CD4-positive, alpha-beta memory T cell (primary cell): ENCODE measurements at places on chromosomes 7 and 10. TPM values are rescaled to one million over a fixed set of nuclear protein-coding genes. Genes with fewer than 3 reads are reported as not detected.

DNA sequence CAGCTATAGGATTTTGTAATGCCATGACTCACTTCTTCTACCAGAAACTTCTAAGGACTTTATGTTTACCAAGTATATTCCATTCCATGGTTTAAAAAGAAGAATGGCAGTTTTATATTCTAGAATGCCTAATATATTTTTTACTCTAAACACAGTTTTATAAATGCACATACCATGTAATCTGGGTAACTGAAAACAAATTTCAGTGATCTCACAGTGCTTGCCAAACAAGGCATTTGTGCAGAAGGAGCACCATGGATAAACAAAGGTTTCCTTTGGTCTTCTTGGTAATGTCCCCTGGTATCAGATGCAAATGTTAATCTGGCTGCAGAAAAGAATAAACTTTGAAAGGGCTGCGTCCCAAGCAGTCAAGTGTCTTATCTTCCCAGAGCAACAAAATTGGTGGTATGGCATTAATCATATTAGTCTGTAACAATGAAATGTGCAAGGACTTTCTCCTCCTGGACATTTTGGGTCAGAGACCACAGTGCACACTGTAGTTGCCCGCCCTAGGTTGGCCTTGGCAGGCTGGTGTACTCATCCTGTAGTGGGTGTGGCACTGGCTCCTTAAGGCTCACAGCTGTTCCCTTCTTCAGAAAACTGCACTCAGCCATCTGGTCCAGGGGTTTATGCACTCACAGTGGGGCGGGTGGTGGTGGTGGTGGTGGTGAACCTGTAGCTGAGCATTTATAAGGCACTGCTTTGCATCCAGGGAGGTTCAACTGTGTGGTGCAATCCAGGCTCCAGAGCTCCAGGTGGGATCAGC is 56.7 kb downstream of the LAMB4 start:
- H3K27me3 ChIP-seq, result no peaks in the 10 kb centered on the region
- DNase-seq, result no peak
- no peaks in the 10 kb centered on the region for H3K4me1 ChIP-seq
- no peak overlapping the region for H3K4me3 ChIP-seq

DNA sequence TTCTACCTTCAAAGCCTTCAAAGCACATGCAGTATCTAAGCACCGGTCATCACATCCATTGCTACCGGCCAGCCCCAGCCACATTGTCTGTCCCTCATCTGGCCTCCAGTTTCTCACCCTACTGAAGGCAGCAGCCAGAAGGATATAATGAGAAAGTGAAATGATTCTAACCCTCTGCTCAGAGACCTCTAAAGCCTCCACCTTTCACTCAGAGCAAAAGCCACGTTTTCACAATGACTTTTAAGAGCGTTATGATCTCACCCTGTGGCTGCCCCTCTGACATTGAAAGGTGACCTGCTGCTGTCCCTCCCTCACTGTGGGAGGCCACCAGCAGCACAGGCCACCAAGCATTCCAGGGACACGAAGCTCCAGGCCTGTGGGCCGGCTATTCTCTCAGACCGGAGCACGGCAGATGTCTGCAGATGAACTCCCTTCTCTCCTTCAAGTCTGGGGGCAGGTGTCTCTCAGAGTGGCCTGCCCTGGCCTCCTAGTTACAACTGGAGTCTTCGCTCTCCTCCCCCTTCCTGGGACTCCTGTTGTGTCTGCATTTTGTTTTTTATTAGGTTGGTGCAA is 94.9 kb upstream of the EEPD1 start:
- H3K4me1 ChIP-seq, result no peaks in the 10 kb centered on the region
- no peak overlapping the region for H3K4me3 ChIP-seq
- no peaks in the 10 kb centered on the region for H3K36me3 ChIP-seq
- no peak for DNase-seq
- H3K27me3 ChIP-seq, result no peaks in the 10 kb centered on the region

- peak overlapping the region; percentile 58 for H3K27ac ChIP-seq
- H3K36me3 ChIP-seq, result no peaks in the 10 kb centered on the region
- no peak overlapping the region for H3K4me3 ChIP-seq
- H3K27me3 ChIP-seq, result no peaks in the 10 kb centered on the region
- peaks cover 86% of the 10 kb centered on the region for H3K4me1 ChIP-seq
Measured at GRCh38 chr10:6054884-6055283, 7.3 kb downstream of the IL2RA start.

- no peaks in the 10 kb centered on the region for H3K36me3 ChIP-seq
- no peak for DNase-seq
- peaks cover 4% of the 10 kb centered on the region for H3K27me3 ChIP-seq
- no peaks in the 10 kb centered on the region for H3K4me1 ChIP-seq
- H3K27ac ChIP-seq, result no peak overlapping the region
Measured at GRCh38 chr10:546451-546850, 143.0 kb downstream of the DIP2C start.

CRYGN gene
- polyA plus RNA-seq, result not detected
